ENCODE measurements at places on chromosomes 6 and 20. TPM values are rescaled to one million over a fixed set of nuclear protein-coding genes. Genes with fewer than 3 reads are reported as not detected.

GRCh38 chr6:156807028-156807427 lies 29.9 kb downstream of the ARID1B start:
- no peak for DNase-seq
- H3K4me3 ChIP-seq: no peak overlapping the region
- no peaks in the 10 kb centered on the region for H3K27me3 ChIP-seq
- no peaks in the 10 kb centered on the region for H3K36me3 ChIP-seq
- no peak overlapping the region for H3K27ac ChIP-seq

DNA sequence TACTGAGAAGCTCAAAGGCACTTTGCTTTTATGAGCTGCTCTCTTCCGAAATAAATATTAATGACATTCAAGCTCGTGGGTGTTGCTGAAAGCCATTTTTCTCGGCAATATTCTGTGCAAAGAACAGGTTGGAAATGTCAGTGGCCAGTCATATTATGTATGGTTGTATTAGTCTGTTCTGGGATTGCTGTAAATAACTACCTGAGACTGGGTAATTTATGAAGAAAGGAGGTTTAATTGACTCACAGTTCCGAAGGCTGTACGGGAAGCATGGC lies 32.1 kb downstream of the TUBB2B start:
- no peak overlapping the region for H3K27ac ChIP-seq
- peaks cover 12% of the 10 kb centered on the region for H3K4me1 ChIP-seq
- H3K36me3 ChIP-seq: peaks cover 2% of the 10 kb centered on the region
- H3K4me3 ChIP-seq: no peak overlapping the region
- H3K27me3 ChIP-seq: no peaks in the 10 kb centered on the region

DNA sequence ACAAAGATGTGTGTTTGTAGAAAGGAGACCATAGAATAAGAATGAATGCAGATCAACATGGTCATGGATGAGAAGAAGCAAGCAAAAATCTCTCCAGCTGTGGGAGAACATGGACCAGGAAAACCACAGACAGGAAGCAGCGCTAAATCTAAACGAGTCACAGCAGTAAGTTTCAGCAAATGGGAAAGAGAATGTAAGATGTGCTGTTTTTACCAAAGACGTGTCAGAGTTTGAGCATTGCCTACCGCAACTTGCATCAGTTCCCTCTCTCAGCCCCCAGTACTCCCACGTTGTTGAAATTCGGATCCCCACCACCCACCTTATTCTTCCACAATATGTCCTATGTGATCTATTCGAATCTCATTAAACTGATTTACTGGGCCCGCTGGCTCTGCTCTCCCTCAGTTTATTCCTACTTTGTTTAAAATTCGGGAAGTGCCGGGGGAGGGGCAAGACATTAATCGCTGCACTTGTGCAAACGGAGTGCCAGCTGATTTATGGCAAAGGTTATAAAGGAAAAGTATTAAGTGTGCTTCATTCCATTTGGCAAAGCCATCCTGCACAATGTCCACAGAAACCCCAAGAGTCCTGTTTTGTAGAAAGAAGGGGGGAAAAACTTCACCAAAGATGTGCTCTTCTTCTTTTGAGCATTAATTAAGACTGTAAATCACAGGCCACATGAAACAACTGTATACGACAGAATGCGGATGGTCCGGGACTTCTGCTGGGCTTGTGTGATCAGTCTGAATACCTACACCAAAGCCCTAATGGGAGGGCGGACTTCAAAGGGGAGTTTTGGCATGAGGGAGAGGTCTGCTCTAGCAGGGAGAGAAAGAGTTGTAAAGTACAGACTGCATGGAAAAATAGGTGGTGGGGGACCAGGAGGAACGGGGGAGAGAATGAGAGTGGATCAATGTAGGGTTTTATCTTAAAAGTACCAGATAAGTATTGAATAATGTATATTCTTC lies 59.1 kb upstream of the PRDM1 start:
- no peak overlapping the region for H3K4me3 ChIP-seq
- DNase-seq: no peak
- no peak overlapping the region for H3K27ac ChIP-seq
- H3K27me3 ChIP-seq: no peaks in the 10 kb centered on the region
- H3K4me1 ChIP-seq: peaks cover 3% of the 10 kb centered on the region

GRCh38 chr6:2542858-2543218 lies 207.9 kb downstream of the MYLK4 start:
- H3K27me3 ChIP-seq: no peaks in the 10 kb centered on the region
- H3K4me1 ChIP-seq: no peaks in the 10 kb centered on the region
- H3K27ac ChIP-seq: no peak overlapping the region
- no peak for DNase-seq

- H3K4me3 ChIP-seq: no peak overlapping the region
- H3K27ac ChIP-seq: no peak overlapping the region
These were observed 28.6 kb downstream of the CDS2 start for GRCh38 chr20:5155404-5155803.

DNA sequence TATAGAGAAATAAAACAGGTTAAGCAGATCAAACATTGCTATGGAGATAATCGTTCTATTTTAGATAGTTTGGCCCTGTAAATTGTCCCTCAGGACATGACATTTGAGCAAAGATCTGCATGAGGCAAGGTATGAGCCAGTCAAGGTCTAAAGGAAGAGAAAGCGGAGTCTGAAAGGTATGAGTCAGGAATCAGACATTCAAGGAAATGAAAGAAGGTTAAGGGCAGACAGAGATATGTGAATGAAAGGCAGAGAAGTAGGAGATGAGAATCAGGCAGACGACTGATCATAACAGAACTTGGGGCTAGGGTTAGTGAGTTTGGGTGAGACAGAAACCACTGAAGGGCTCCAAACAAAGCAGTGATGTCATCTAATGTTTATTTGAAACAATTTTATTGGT lies 775.8 kb downstream of the MAFB start:
- no peaks in the 10 kb centered on the region for H3K27me3 ChIP-seq
- H3K4me3 ChIP-seq: no peak overlapping the region
- no peak for DNase-seq
- no peaks in the 10 kb centered on the region for H3K36me3 ChIP-seq

DNA sequence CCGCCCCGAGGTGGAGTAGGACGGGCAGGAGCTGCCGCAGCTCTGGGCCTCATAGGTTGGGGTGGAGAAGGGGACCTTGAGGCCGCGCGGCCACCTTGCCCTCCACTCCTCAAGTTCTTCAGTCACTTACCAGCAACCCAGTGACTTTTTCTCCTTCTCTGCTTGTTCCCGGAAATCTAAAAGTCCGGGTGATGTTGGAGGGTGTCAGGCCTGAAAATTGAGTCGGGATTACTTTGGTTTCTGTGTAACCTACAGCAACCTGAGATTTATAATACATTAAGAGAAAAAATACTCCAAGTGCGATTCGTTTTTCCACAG lies 338 bp downstream of the RWDD1 start:
- peaks cover 2% of the 10 kb centered on the region for H3K4me1 ChIP-seq
- no peak overlapping the region for H3K27ac ChIP-seq
- H3K4me3 ChIP-seq: peak overlapping the region; percentile 100

- no peaks in the 10 kb centered on the region for H3K27me3 ChIP-seq
- H3K4me1 ChIP-seq: no peaks in the 10 kb centered on the region
- no peak overlapping the region for H3K4me3 ChIP-seq
- no peaks in the 10 kb centered on the region for H3K36me3 ChIP-seq
- DNase-seq: no peak
- H3K27ac ChIP-seq: no peak overlapping the region
These were observed 18.8 kb downstream of the FRK start for GRCh38 chr6:116041934-116042333.

GRCh38 chr6:45643126-45643525 lies 265.4 kb upstream of the SUPT3H start:
- DNase-seq: no peak
- H3K27me3 ChIP-seq: no peaks in the 10 kb centered on the region
- H3K27ac ChIP-seq: no peak overlapping the region

GRCh38 chr6:113623129-113623528 lies 234.0 kb upstream of the MARCKS start:
- no peaks in the 10 kb centered on the region for H3K4me1 ChIP-seq
- H3K4me3 ChIP-seq: no peak overlapping the region
- DNase-seq: no peak
- no peaks in the 10 kb centered on the region for H3K36me3 ChIP-seq
- no peaks in the 10 kb centered on the region for H3K27me3 ChIP-seq
- no peak overlapping the region for H3K27ac ChIP-seq

- no peaks in the 10 kb centered on the region for H3K36me3 ChIP-seq
- no peak for DNase-seq
These were observed 27.1 kb upstream of the NRN1 start for GRCh38 chr6:6033858-6034257.

DNA sequence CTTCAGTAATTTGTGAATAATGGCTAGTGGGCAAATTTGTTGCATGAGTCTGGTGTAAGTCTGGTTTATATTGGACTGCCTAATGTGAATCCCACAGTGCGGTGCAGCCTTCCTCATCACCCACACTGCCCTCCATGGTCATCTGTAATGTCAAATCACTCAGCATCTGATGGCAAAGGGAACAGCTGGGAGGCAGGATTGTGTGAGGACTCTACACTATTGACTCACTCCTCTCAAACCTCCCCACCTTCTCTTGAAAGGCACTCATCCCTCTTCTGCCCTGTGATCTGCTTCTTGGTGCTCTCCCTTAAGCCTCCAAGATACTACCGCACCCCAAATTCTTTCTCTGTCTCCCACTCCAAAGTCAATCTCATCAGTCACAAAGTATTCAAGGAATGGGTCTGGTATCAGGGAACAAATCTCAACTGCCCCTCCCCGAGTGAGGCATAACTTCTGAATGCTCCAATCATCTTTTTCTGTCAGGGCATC lies 146.0 kb upstream of the BEND6 start:
- no peak for DNase-seq
- H3K36me3 ChIP-seq: no peaks in the 10 kb centered on the region
- H3K27ac ChIP-seq: no peak overlapping the region
- H3K27me3 ChIP-seq: no peaks in the 10 kb centered on the region

Gene NKX2-2
- 0.11 TPM for total RNA-seq

Gene OXT
- 0.64 TPM for total RNA-seq

Gene COL20A1
- total RNA-seq: 2.3 TPM

Gene SLC22A2
- 0.86 TPM for total RNA-seq

Gene SDCBP2
- 1.9 TPM for total RNA-seq

Gene ID1
- 355 TPM for total RNA-seq

Gene LRFN2
- 0.13 TPM for total RNA-seq

Gene TNFRSF6B
- total RNA-seq: 0.86 TPM

Gene MAP7
- total RNA-seq: 51.1 TPM

Gene POU5F1
- total RNA-seq: 2,134 TPM

Gene BTN1A1
- total RNA-seq: 0.15 TPM

Measured in H9 (cell line).